Right renal cortex interstitium (tissue), 3 donors: ENCODE measurements at places on chromosomes 3 and 15. TPM values are rescaled to one million over a fixed set of nuclear protein-coding genes. Genes with fewer than 3 reads are reported as not detected.

DNA sequence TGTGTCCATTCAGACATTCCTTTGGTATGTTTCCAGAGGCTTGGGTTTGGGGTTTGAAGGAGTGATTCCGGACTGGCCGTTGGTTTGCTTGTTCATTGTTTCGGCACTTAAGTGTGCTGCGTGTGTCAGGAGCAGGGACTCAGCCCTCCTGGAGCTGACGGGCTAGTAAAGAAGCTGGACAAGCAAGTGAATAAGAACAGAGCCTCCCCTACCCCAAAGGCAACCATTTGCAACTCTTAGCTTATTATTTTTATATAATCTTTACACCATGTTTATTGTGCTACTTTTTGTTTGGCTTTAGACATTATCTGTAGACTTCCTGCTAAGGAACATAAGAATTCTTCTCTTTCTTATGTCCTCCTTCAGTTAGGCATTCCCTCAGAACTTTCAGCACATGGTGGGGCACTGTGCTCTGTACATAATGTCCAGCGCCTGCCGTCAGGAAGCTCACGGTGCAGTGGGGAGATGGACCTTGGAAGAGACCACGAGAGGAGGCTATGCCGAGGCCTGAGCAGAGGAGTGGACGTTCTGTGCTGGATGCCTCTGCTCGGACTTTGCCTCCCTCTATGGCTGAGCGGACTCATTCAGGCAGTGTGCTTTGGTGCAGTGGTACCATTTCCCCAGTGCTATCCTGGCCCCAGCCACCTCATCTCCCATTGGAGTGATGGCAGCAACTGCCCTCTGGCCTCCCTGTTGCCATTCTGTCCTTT, 65.4 kb downstream of the EEFSEC start:
- DNase-seq: no peak

GRCh38 chr3:177491296-177492032, 294.2 kb upstream of the TBL1XR1 start:
- no peak for DNase-seq

- no peak for DNase-seq
Observed at GRCh38 chr3:4950948-4951347, 28.3 kb upstream of the BHLHE40 start.

DNA sequence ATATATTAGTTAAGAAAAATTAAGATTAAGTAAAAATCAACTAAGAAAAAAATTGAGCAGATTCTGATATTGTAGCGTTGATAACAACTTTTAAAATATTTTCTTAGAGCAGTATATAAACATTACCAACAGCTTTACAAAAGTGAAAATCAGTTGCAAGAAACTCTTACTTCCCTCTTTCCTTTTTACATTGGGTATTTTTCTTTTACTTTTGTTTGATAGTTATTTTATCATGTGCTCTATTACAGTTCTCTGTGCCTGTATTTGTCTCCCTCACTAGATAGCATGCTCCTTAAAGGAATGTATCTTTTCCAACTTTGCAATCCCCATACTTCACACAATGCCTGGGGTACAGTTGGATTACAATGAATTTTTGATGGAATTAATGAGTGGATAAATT, 87.5 kb upstream of the P3H2 start:
- no peak for DNase-seq

GRCh38 chr15:49372366-49372765, 50.7 kb upstream of the FGF7 start:
- DNase-seq: no peak

- no peak for DNase-seq
Observed at GRCh38 chr15:82159922-82160321, 102.6 kb downstream of the EFL1 start.

DNA sequence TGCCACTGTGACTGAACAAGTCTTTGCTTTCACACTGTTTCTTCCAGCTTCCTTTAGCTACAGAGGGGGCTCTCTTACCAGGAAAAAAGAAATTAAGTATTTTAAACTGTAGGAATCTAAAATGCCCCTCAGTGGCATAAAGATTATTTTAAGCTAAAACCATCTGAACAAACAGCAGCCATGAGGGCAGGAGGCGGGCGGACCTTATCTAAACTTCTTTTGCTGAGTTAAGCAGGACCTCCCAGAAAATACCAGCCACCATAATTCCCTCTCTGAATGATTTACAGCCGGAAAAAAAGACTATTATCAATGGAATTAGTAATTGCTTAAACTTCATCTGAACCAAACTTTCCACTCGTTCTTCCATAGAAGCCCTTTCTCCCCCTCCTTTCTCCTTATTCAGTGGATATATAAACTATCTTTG, 5.2 kb upstream of the TOPAZ1 start:
- DNase-seq: no peak

DNA sequence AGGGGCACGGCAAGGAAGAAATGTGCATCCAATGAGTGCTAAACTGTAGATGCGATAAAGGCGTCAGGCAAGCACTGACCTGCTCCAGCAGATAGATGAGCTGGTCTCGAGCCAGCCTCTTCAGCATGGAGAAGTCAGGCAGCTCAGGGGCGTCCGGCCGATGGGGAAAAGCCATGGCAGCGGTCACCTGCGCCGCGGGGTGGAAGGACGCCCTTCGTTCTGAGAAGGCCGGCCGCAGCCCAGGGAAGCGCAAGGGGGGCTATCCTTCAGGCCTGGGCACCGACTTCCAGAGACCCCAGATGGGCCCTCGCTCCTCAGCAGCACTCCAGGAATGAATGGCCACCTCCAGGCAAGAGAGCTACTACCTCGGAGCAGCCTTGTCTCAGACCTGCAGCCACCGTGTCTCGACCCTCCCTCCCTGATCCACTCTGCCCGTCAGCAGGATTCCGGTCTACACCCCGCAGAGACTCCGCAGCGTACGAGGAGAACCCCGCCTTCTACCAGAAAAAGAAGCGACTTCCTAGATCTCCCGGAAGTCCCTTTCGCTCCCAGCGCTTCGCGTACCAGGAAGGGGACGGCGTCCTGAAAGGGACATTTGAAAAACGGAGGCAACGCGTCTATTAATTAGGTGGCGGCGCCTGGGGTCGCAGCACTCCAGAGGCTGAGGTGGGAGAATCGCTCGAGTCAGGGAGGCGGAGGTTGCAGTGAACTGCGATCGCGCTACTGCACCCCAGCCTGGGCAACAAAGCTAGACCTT, at the start of gene VPS33B:
Gene VPS33B (minus strand): TSS at position 520 of the 757 bp plus-strand sequence. CDS start 345 bp downstream, at position 175.
- peak; percentile 60 for DNase-seq

DNA sequence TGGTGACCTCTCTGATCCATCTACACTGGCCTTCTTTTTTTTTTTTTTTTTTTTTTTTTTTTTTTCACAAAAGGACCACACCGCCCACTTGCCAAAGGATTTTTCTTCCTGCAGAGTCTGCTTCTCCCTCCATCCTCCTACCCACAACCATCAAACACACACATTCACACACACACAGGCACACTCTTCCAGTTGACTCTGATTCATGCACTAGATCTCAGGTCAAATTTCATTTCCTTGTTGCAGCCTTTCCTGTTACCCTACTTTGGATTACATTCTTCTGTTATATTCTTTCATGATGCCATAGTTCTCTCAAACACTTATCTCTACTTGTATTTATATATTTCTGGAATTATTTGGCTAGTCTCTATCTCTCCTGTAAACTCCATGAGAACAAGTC, 133.9 kb downstream of the STAC start:
- DNase-seq: no peak

- DNase-seq: no peak
Observed at GRCh38 chr3:118167571-118167970, 867.1 kb downstream of the IGSF11 start.

CPN2 gene
- 0.69 TPM for polyA plus RNA-seq

MB21D2 gene
- polyA plus RNA-seq: 18.0 TPM

LMLN gene
- polyA plus RNA-seq: 8.2 TPM
